ENCODE measurements at places on chromosomes 11 and 22.

DNA sequence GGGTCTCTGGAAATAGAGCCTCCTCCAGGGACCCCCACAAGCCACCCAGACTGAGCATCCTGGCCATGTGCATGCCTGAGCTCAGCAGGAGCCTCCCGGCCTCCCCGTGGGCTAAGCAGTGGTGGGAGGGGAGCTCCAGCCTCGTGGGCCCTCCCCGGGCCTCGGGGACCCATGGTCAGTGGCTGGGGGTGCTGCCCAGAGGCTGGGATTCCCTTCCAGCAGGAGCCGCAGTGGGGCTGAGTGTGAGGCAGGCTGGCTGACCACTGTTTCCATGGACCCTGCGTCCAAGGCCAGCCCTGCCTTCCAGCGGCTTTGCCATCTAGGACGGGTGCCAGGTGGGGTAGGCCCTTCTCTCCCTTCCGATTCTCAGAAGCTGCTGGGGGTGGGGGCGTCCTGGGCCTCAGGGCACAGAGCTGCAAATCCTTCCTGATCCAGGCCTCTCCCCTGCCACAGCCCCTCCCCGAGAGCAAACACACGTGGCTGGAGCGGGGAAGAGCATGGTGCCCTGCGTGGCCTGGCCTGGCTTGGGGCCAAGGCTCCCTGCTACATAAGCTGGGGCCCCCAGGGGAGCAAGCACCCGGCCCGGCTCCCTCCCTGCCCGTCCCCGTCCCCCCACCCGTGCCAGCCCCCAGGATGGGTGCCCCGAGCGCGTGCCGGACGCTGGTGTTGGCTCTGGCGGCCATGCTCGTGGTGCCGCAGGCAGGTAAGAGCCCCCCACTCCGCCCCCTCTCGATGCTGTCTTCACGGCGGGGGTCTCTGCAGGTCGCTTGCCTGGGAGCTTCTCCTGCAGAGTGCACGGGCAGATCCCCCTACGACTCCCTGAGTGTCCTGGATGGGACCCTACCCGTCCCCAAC lies at the start of gene MUC5B:
MUC5B (plus strand) TSS at position 576 of the 855 bp plus-strand sequence; CDS start at position 634, 58 bp downstream.
- DNase-seq, result no peak

DNA sequence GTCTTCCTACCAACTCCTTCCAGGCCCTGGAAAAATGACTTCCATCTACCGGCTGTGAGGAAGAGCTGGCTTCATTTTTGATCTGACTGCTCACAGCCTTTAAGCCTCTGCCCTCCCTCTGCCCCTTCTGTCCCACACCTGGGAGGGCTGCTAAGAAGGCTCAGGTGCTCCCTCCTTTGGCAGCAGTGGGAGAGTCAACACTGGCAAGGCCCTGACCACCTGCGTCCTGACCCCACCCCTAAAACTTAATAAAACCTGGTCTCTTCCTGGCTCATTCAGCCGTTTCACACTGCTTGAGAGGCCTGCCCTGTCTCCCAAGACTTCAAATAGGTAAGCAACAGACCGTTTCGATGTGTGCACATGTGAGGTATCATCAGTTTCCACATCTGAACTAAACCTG lies 52.1 kb upstream of the NFRKB start:
- no peak for DNase-seq

DNA sequence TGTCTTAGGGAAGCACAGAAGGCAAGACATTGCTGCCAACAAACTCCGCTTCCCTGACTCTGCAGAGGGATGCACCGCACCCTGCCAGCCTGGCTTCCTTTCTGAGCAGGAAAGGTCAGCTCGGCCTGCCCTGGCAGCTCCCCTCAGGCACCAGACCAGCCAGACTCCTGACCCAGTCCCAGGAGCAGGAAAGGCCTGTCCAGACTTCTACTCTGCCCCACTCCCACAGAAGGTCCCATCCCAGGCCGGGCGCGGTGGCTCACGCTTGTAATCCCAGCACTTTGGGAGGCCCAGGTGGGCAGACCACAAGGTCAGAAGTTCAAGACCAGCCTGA lies 17.7 kb downstream of the ARRB1 start:
- DNase-seq, result no peak

GRCh38 chr11:123235656-123236261 lies 40.7 kb upstream of the CLMP start:
- DNase-seq, result no peak

DNA sequence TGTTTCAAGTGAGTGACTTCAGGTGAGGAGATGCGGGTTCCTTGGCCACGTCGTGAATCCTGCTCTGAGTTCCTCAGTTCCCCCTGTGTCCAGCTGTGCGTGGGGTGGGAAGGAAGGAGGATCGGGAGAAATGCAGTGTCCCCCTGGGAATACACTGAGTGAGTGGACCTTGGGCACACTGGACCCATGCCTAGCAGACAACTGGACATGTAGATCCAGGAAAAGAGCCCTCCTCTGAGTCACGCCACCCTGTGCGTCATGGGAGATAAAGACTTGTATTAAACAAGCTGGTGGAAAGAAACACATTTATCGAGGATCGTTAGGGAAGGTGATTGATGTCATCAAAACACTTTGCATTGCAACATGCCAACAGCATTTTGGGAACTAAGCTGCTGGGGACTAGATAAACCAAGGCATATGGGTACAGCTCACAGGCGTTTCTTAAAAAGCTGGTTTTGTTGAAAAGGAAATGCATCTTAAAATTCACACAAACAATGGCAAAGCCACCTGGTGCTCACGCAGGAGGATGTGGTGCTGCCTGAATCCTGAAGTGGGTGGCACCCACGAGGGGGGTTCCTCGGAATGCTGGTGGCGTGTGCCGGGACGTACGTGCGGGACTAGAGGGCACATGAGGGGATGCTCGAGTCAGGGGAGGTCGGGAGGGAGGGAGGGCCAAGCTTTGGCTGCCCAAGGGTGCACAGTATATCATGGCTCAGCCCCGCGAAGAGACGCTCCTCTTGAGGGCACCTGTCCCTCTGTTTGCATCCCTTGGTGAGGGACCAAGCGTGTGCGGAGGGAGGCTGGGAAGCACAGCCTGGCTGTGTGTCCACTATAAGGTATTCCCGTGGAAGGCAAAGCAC lies 303.5 kb downstream of the TBC1D22A start:
- no peak for DNase-seq

DNA sequence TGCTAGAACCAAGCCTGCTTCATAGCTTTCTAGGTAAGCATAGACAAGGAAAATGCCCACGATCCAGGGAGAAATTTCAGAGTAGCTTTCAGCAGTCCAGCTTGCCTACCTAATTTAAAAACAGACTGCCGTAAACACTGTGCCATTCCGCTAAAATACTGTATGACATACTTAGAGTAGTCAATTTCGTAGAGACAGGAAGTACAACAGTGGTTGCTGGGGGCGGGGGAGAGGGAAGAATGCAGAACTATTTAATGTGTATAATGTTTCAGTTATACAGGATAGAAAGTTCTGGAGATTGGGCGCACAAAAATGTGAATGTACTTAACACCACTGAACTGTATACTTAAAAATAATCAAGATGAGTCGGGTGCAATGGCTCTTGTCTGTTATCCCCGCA lies 56.7 kb downstream of the C11orf58 start:
- DNase-seq, result no peak
